ENCODE measurements at places on chromosomes 2 and 18. TPM values are rescaled to one million over a fixed set of nuclear protein-coding genes. Genes with fewer than 3 reads are reported as not detected.

Gene LIMS2
- total RNA-seq: 15.5 TPM

DNA sequence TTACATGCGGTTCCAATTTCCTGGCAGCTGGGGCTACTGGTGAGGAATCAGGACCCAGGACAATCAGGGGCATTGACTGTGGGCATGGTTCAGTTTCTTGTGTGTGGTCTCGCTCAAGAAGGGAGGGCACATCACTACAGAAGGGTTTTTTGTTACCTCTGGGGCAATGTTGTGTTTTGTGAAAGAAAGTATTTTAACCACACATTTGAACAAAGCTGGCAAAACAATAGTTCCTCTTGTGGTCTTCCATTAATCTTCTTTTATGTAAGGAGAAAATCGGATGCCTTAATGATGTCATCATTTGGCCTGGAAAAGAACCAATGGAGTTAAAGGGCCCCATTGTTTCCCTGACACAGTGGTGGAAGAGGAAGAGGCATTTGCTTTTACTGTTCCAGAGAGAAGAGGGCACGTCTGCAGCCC lies 197.4 kb downstream of the SH3BP4 start:
- DNase-seq: no peak

GRCh38 chr2:23867449-23867848 lies 59.5 kb downstream of the ATAD2B start:
- no peak for DNase-seq

Gene MYL12A
- 328 TPM for total RNA-seq

- DNase-seq: no peak
Measured at GRCh38 chr2:119426801-119427395, 4.8 kb upstream of the TMEM37 start.

All from activated naive CD4-positive, alpha-beta T cell treated with anti-CD3 and anti-CD28 coated beads for 36 hours (primary cell).